ENCODE measurements at places on chromosomes 4 and X.

GRCh38 chr4:53189011-53189410 lies 176.8 kb downstream of the SCFD2 start:
- no peak for DNase-seq

DNA sequence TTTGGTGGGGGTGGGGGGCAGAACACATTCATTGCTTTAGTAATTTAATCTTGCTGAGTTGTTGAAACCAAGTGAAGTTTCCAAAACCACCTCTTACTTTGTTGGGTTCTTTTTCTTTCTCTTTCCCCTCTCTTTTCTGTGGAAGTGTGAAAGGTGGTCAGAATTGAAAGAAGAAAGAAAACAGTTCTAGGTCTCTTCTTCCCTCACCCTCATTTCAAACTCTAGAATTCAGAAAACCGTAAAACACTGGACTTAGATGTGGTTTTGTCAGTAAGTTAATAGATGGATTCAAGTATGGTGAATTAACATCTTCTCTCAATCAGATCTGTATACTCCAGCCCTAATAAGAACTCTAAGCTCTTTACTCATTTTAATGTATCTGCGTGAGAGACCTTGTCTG lies 23.7 kb downstream of the PLP1 start:
- DNase-seq, result no peak

- no peak for DNase-seq
Measured at GRCh38 chr4:153160821-153161220, 43.4 kb upstream of the TRIM2 start.

GRCh38 chrX:69627744-69628143 lies 11.8 kb downstream of the EDA start:
- no peak for DNase-seq

DNA sequence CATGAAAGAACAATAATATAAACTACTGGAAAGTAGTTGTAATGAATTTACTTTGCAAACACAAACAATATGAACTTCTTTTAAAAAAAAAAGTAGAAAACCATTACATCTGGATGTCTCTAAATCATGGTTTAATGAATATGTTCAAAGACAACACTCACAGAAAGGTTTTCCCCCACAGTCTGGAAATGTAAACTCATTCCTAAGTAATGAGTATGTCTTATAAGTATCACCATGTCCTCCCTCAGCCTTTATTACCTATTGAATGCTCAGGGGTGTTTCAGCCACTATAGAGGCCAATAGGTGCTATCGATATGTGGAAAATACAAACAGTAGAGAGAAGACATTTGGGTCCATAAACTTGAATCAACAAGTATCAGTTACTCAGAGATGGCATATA lies 186.7 kb downstream of the PALLD start:
- no peak for DNase-seq

DNA sequence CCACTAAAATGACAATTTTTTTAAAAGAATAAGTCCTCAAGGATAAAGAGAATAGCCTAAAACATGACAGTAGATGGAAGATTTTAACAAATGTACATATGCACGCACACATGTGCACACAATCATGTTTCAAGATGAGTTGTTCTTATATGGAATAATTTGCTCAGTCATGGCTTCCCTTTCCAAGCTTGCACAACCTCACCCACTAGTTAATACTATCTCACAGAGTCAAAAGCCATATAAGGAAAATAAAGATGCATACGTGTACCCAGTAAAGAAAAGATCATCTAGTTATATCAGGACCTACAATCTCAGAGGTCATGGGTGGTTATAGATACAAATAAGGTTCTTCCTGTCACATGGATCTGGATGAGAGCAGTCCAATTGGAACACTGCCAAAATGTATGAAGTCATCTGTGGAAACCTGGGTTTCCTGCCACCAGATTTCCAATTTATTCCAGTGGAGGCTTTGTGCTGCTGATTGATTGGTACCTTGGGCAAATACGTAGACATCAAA lies 56.1 kb downstream of the FAM13A start:
- DNase-seq, result no peak

DNA sequence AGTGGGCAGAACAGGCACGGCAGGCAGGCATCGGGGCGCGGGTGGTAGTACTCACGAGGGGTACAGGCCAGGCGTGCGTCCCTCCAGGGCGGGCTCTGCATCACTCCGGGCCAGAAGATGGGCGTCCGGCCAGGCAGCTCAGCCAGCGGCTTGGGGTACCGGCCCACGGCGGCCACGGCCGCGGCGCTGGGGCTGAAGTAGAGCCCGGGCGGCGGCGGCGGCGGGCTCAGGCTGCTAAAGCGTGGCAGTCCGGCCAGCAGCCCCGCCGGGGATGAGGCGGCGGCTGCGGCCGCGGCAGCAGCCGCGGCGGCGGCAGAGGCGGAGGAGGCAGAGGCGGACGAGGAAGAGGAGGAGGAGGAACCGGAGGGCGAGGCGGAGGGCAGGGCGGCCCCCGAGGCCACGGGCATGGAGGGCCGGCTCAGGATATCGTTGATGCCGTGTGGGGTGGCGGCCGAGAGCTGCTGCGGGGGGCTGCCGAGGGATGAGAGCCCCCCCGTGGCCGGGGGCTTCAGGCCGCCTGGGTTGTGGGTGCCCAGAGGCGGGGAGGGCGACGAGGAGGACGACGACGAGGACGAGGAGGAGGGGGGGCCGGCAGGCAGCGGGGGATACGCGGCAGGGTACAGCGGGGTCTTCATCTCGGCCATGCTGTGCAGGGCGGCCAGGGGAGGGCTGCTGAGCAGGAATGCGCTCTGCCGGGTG lies 1.4 kb downstream of the NKX6-1 start:
- DNase-seq, result no peak

GRCh38 chr4:128513664-128514484 lies 226.3 kb upstream of the PGRMC2 start:
- DNase-seq, result no peak

GRCh38 chrX:67585401-67585800 lies 41.6 kb downstream of the AR start:
- DNase-seq, result no peak

- no peak for DNase-seq
Measured at GRCh38 chrX:2618516-2618915, 72.6 kb upstream of the CD99 start.

GRCh38 chr4:105361053-105361452 lies 112.8 kb downstream of the PPA2 start:
- no peak for DNase-seq

GRCh38 chr4:145153904-145154298 lies 26.5 kb downstream of the OTUD4 start:
- DNase-seq, result no peak

DNA sequence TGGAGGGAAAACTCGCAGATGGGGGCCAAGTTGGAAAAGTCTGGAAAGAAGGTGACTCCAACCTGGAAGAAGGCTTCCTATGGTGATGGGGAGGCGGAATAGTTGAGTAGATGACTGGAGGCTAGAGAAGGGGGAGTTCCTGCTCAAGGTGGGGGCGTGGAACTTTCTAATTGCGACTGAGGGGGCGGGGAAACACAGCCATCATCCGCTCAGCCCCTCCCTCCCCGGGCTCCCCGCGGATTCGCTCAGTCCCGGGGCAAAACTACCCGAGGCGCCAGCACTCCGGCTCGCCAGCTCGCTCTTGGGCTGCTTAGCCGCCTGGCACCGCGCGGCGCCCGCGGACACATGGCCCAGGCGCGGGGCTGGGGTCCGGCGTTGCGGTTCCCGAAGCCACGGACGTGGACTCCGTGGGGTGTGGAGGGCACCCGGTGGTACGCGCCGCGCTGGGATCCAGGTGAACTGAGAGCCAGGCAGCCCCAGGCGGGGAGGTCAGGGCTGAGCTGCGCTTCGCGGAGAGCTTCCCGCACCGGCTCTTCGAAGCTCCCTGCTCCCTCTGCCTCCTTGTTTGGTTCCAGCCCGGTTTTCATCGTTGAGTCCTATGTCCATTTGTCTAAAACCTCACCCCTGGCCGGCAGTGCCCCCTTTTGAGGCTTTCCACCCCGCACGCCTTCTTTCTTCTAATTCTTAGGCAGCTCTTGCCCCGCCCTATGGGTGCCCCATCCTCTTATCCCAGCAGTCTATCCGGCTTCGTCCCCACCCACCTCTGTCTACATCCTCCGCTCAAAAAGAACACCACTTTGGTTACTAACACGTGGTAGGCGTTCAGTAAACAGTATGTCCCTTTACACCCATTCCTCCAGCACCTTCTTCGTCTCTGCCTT lies 38.9 kb downstream of the STARD8 start:
- DNase-seq, result no peak

GRCh38 chrX:32195611-32196010 lies 1015.7 kb downstream of the DMD start:
- DNase-seq, result no peak

DNA sequence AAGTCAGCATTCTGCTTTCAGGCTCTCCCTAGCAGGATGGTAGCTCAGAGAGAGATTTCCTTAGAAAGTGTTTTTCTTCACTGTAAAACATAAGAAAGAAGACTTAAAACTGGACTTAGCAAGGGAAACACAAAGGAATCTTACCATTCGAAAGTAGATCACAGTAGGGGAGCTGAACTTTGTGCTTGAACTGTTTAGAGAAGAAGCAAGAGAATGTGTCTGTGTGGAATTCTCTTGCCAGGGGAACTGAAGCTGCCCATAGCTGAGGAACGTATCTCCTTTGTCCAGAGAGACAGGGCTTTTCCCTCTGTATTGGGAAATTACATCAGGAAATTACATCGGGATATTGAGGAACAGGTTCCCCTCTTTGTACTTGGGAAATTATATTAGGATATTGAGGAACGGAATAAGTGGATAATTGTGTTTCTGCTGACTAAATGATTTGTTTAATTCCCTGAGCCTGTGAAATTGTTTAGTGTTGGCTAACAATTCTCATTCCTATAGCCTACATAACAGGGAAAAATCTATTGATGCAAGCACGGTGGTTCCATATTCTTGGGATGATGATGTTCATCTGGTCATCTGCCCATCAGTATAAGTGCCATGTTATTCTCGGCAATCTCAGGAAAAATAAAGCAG lies 21.2 kb downstream of the SRD5A3 start:
- DNase-seq, result no peak

- no peak for DNase-seq
Measured at GRCh38 chr4:7303561-7303960, 111.2 kb downstream of the SORCS2 start.

DNA sequence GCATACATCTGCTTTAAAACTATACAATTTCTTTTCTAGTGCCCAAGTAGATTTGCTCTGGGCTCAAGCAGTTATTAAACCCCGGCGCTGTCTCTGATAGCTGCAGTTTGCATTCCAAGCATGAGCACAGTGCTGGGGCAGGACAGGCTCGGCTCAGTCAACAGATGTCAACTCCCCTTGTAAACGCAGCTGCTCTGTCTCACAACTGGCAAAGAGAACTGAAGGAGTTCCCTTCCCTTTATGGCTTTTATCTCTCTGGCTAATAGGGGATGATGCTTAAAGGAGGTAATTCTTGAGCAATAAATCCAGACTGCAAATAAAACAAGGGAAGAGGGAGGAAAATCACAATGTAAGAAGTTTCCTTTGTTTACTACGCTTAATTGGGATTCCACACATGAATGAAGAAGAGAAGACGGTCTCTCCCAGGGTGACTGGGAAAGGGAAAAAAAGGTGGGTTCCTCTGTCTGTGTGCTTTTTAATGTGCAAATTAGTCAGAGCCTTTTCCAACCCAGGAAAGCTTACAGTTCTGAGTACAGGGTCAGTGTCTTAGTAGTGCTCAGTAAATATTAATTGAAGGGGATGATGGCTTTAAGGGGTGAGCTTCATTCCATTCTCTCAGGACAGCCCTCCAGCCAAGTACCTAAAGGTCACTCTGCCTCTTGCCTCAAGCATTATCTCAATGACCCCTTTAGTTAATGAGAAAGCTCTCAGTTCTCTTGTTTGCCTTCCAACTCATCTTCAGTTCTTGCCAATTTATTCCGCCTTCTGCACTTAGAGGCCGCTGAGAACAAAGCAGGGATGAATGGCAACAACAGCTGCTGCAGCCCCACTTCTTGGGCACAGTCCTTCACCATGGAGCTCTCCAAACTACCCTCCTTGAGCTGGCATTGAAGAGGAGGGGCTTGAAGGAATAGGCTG lies 155.7 kb upstream of the JADE1 start:
- no peak for DNase-seq

GRCh38 chrX:119407681-119408080 lies 8.5 kb downstream of the SLC25A43 start:
- no peak for DNase-seq

- DNase-seq, result no peak
Measured at GRCh38 chrX:103488332-103488731, 31.0 kb downstream of the RAB40A start.

DNA sequence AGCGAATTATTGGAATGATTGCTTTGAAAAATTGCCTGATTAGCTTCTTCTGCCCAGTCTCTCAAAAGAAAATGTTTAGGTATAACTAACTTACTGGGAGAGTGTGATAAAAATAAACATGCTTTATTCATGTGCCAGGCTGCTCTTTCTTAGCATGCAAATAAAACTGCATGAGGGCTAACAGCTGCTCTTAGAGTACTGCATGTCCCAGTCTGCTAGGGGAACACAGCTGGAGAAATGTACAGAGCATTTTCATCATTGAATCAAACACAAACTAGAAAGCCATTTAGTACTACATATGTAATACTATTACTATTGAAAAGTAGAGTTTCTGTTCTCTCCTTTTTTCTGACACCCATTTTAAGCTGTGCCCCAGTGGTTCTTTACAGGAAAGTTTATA lies 726.0 kb downstream of the GRID2 start:
- no peak for DNase-seq

- DNase-seq, result no peak
Measured at GRCh38 chr4:182808673-182809416, 108.3 kb downstream of the DCTD start.

GRCh38 chrX:123330229-123330942 lies 146.3 kb downstream of the GRIA3 start:
- DNase-seq, result no peak

DNA sequence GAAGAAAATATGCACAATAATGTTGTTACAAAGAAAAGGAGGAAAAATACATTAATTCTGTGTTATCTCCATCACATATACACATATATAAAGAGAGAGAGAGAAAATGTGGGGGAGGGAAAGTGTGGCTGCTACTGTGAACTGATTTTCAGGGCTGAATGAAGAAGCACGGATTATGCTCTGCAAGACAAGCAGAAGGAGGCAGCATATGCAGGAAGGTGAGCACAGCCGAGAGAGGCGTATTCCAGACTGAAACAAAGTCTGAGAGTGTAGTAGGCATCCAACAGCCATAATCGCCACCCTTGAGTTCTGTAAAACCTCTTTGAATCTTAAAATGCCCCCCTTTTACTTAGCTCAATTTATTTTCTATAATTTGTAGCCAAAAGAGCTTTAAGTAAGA lies 1081.8 kb upstream of the GRID2 start:
- no peak for DNase-seq

GRCh38 chr4:169315530-169316343 lies 45.0 kb upstream of the SH3RF1 start:
- no peak for DNase-seq

DNA sequence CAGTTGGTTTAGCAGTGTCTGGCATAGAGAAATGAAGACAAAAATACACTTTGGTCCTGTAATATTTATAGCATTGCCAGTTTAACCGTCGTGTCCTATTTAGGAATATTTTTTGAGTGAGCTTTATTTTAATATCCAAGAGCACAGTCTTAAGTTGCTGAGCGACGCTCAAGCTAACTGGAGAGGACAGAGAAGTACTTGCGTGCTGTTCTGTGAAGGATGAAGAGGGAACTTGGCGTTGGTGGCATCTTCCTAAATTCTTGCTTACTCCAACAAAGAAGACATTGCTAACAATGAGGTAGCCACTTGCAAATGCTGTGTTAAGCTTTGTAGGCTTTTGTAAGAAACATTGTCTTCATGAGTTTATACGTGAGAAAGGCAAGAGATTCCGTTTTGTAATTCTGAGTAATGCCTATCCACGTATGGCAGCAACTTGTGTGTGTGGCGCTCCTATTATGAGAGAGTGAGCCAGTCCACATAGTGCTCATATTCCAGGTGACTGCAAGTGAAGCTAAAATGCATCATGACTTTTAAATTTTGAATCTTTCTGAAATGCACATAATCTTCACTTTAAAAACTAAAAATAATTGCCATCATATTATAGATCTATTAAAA lies 50.6 kb downstream of the SYNPO2 start:
- DNase-seq, result no peak

Measured in D721Med (cell line).